ENCODE measurements at places on chromosomes 7 and 10. TPM values are rescaled to one million over a fixed set of nuclear protein-coding genes. Genes with fewer than 3 reads are reported as not detected.
A peak's percentile ranks its signal among the peaks of the same experiment; 100 is the strongest.

RNLS gene
- 12.4 TPM for total RNA-seq

GRK5 gene
- 6.6 TPM for total RNA-seq

- no peak for DNase-seq
- no peaks in the 10 kb centered on the region for H3K36me3 ChIP-seq
- H3K4me3 ChIP-seq, result no peak overlapping the region
- no peak overlapping the region for H3K27ac ChIP-seq
- no peaks in the 10 kb centered on the region for H3K27me3 ChIP-seq
These were observed 58.6 kb upstream of the CTBP2 start for GRCh38 chr10:125218967-125219366.

GRCh38 chr7:114481999-114482398, 67.4 kb downstream of the FOXP2 start:
- no peaks in the 10 kb centered on the region for H3K27me3 ChIP-seq
- no peaks in the 10 kb centered on the region for H3K4me1 ChIP-seq
- no peak overlapping the region for H3K4me3 ChIP-seq
- no peaks in the 10 kb centered on the region for H3K36me3 ChIP-seq
- no peak for DNase-seq

DNA sequence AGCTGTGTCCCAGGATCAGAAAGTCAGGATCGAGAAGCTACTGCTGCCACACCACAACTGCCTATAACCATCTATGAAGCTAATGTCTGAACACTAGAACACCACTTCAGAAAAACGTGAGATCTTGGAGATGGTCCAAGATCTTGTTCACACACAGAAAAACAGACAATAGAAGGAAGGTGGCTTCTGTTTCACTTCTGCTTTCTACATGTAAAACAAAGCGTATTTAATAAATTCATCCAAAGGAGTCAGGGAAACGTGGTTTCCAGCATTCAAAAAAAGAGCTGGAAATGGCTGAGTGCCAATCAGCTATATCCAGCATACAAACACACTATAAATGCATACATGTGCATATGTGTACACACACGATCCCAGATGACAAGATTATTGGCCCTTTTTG, 70.2 kb upstream of the CCDC71L start:
- no peak overlapping the region for H3K4me3 ChIP-seq
- no peak overlapping the region for H3K27ac ChIP-seq
- no peaks in the 10 kb centered on the region for H3K4me1 ChIP-seq
- H3K27me3 ChIP-seq, result no peaks in the 10 kb centered on the region
- no peak for DNase-seq

GRCh38 chr7:99997545-99998137, 17.8 kb upstream of the ZKSCAN1 start:
- peaks cover 53% of the 10 kb centered on the region for H3K4me1 ChIP-seq
- DNase-seq, result peak; percentile 71
- H3K27ac ChIP-seq, result peak overlapping the region; percentile 95
- peak overlapping the region; percentile 33 for H3K4me3 ChIP-seq
- H3K27me3 ChIP-seq, result no peaks in the 10 kb centered on the region

DNA sequence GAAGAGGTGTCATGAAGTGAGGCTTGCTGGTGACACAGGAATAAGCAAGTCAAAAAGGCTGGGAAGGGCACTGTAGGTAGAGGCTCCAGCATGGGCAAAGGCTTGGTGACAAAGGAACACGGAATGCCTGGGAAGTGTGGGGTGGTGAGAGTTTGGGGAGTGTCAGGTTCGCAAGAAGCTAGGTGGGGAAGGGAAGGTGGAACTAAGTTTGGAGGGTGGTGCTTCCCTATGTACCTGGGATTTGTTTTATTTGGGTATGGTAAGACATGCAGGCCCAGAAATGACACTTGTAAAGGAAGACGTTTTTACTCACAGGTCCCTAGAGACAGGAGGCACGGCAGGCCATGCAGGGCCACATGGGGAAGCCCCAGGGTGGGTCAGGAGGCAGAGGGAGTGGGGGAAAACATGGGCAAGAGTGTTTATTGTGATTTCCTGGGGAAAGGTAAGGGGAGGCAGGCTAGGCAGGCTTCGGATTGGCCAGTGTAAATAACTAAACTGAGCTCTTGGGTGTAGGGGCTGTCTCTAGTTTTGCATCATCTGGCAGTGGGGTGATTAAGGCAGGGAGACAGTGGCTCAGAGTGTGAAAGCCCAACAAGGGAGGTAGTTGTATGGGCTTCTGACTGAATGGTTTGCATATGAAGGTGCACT, 52.1 kb downstream of the SH2D4B start:
- no peak overlapping the region for H3K4me3 ChIP-seq
- H3K27me3 ChIP-seq, result no peaks in the 10 kb centered on the region
- H3K36me3 ChIP-seq, result no peaks in the 10 kb centered on the region
- no peak for DNase-seq

GRCh38 chr10:3066317-3067117, 831 bp upstream of the PFKP start:
- no peak overlapping the region for H3K4me3 ChIP-seq
- no peak for DNase-seq
- H3K27ac ChIP-seq, result no peak overlapping the region
- no peaks in the 10 kb centered on the region for H3K27me3 ChIP-seq

DNA sequence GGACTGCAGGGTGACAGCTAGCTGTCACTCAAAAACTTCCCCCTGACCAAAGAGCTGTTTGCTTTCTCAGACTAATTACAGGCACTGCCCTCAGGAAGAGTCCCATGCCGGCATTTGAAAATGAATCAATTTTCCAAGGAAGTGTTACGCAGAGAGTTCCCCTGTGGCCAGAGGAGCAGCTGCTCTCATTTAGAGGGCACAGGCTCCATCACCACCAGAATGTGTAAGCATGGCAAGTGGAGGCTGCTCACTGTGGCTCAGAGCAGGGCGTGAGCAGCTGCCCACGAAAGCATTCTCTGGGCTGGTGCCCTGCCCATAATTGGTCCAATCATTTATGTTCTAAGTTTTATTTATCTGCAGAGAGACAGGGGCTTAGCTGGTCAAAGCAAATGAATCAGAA, 202.2 kb downstream of the RAMP3 start:
- no peaks in the 10 kb centered on the region for H3K36me3 ChIP-seq
- no peak for DNase-seq
- H3K27ac ChIP-seq, result no peak overlapping the region
- no peaks in the 10 kb centered on the region for H3K27me3 ChIP-seq
- H3K4me1 ChIP-seq, result no peaks in the 10 kb centered on the region
- no peak overlapping the region for H3K4me3 ChIP-seq
